ENCODE measurements at places on chromosomes 5 and 9. TPM values are rescaled to one million over a fixed set of nuclear protein-coding genes. Genes with fewer than 3 reads are reported as not detected.

DNA sequence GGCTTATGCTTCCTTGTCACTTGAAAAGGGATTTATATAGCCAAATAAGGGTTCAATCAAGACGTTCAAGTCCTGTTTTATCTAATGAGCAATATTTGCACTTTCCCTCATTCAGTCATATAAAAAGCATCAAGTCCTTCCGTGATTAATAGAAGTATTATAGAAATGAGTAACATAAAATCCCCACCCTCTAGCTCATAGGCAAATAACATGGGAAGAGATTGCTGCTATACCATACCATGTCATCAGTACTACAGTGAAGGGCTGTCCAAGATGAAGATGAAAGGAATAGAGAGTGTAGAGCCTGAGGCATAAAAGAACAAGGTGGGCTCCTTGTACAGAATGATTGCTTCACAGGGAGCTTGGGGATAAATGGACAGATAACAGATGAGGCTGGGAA, 20.4 kb upstream of the PAPPA start:
- H3K36me3 ChIP-seq: no peaks in the 10 kb centered on the region
- H3K4me1 ChIP-seq: no peaks in the 10 kb centered on the region

DNA sequence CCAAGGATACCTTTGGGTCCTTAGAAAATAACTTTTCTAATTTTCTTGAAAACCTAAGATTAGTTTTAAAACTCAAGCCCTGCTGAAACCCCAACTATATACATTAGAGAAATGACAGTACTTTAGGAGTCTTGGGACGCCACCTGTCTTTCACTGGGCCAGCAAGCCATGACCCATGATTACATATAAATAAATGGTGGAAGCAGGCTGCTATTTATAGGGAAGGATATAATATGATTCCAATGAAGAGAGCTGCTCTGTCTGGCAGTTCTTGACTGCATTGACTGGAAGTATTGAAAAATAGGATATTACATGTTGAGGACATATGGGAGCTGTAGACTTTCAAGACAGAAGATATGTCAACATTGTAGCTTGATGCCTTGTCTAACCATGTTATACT, 7.3 kb downstream of the JMY start:
- DNase-seq: no peak
- H3K27ac ChIP-seq: no peak overlapping the region
- no peaks in the 10 kb centered on the region for H3K36me3 ChIP-seq

The KDM4C gene
- 5.1 TPM for total RNA-seq

The DHX29 gene
- 38.7 TPM for total RNA-seq

Data from SJSA1 (cell line).